CD4-positive, alpha-beta memory T cell (primary cell): ENCODE measurements at places on chromosomes 4 and X. TPM values are rescaled to one million over a fixed set of nuclear protein-coding genes. Genes with fewer than 3 reads are reported as not detected.

DNA sequence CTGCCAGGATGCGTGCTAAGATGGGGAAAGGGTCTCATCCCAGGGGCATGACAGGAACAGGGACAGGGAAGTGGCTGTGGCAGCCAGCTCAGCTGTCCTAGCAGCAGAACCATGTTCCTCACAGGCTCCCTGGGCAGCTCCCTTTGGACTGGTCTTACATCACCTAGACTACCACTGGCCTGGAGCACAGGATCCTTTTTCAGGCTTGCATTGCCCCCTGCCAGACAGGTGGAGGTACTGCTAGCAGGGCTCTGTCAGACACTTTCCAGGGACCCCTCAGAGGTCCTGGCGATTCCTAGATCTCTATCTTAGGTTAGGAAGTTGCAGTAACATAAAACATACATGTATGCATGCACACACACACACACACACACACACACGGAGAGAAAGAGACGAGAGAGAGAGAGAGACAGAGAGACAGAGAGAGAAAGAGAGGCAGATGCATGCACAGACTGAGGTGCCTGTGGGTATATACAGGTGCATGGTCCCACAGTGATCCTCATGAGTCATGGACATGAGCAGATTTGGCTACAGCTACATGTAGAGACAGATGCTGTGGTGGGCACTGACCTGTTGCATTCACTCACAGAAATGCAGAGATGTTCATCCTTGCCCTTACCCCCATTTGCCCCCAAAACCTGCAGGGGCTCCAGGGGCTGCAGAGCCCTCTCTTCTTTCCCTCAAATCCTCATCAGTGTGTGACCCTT lies 63.6 kb downstream of the STARD8 start:
- DNase-seq, result no peak

DNA sequence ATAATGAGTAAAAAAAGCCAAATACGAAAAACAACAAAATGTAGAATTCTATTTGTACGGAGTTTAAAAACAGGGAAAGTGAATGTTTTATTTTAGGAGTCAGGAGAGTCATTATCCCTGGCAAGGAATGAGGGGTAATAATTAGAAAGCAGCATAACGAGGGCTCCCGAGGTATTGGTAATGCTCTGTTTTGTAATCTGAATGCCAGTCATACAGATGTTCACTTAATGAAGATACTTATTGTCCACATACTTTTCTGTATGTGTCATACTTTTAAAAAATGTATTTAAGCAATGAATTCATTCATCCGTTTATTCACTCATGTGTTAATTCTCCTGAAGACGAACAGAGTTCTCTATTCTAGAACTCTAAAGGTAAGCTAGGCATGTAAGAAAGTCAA lies 87.8 kb upstream of the BMP2K start:
- DNase-seq, result no peak

- no peak for DNase-seq
Measured at GRCh38 chrX:73765776-73766430, 202.9 kb downstream of the CHIC1 start.

GRCh38 chrX:17564689-17565409 lies 172.4 kb upstream of the SCML1 start:
- no peak for DNase-seq

DNA sequence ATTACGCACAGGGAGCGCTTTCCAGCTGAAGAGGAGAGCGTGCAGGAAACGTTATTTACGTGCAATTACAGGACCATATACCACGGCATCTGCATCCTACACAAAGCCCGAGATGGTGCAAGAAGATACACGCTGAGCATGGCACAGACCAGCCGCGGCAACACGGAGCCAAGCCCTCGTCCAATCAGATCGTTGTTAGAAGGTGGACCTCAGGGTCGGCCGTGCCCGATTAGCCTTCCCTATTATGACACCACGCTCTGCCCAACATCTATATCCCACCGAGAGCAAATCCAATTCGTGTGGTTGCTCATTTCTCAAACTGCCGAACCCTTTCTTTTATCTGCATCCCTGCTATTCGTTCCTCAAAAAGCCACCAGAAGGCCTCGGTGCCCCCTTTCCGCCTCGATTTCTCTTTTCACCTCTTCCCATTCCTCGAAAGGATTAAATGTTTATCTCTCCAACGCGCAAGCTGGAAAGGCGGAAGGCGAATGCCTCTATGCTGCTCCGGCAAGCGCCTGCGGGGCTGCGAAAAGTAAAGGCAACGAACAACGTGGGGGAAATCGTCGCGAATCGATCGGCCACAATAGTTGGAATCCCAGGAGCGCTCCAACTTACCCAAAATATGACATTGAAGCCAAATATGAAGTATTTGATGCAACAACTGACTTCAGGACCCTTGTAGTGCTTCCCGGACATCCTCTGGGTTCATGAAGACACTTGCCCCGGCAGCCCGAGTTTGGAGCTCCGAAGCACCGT lies 702 bp downstream of the TSPAN5 start:
- peak; percentile 46 for DNase-seq

HTRA3 gene
- not detected for total RNA-seq

PDE5A gene
- 2.9 TPM for total RNA-seq
